Left colon (tissue), 2 donors: ENCODE measurements at places on chromosomes 6 and 20. TPM values are rescaled to one million over a fixed set of nuclear protein-coding genes. Genes with fewer than 3 reads are reported as not detected.

The UNC5CL gene
- total RNA-seq, result 2.2 TPM

The PROKR2 gene
- total RNA-seq, result not detected

The EPHA7 gene
- 10.8 TPM for total RNA-seq

The C20orf144 gene
- total RNA-seq, result not detected

The HSD17B8 gene
- 22.4 TPM for total RNA-seq

The TCEA2 gene
- 9.9 TPM for total RNA-seq

The USP49 gene
- 2.9 TPM for total RNA-seq

The NQO2 gene
- 10.0 TPM for total RNA-seq

DNA sequence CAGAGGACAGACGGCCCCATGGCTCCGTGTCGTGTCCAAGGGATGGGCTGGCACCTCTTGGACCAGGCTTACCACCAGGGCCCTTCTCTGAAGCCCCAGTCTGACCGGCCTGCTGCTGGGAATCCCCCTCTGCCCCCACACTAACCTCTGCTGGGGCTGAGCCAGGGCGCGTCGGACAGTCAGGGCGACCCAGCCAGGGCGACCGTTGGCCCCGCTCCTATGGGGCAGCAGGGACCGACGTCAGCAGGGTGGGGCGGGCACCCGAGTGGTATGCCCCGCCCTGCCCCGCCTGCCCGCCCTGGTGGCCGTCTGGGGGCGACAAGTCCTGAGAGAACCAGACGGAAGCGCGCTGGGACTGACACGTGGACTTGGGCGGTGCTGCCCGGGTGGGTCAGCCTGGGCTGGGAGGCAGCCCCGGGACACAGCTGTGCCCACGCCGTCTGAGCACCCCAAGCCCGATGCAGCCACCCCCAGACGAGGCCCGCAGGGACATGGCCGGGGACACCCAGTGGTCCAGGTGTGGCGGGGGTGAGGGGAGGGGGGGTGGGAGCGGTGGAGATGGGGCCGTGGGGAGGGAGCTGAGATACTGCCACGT lies at the start of gene SLC17A9:
TSS of gene SLC17A9 (plus strand) at position 337 of the 595 bp plus-strand sequence. CDS start at position 459, 122 bp downstream.
- DNase-seq, result peak; percentile 97

DNA sequence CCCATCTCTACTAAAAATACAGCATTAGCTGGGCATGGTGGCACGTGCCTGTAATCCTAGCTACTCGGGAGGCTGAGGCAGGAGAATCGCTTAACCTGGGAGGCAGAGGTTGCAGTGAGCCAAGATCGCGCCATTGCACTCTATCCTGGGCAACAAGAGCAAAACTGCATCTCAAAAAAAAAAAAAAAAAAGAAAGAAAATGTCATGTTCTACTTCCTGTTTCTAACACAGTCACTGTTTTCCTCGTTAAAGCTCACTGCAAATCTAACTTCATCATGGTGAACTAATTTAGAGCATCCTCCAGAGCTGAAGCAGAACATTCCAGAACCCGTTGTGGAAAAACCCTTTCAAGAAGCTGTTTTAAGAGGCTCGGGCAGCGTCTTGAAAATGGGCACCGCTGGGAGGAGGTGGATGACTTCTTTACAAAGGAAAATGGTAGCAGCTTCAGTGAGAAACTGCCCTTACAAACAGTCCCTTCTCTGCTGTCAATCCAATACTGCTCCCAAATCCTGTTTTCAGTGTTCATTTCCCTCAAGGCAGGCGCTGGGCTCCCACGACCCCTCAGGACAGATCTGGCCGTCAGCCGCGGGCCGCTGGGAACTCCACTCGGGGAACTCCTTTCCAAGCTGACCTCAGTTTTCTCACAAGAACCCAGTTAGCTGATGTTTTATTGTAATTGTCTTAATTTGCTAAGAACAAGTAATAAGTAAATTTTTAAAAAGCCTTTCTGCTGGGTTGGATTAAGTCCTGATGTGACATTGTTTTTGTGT lies 12.5 kb downstream of the CTSZ start:
- peak; percentile 2 for DNase-seq

DNA sequence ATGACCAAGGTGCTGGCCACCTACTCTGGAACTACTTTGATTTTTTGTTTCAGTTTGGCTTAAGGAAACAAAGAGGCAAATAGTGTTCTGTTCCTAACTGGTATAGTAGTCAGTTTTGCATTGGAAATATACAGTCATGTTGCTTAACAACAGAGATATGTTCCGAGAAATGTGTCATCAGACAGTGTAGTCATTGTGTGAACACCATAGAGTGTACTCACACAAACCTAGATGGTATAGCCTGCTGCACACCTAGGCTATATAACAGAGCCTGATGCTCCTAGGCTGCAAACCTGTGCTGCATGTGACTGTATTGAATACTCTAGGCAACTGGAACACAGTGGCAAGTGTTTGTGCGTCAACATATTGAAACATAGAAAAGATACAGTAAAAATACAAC lies 80.4 kb downstream of the ARID1B start:
- no peak for DNase-seq

GRCh38 chr6:95994151-95994550 lies 21.6 kb upstream of the FUT9 start:
- DNase-seq, result no peak

- DNase-seq, result no peak
Measured at GRCh38 chr6:98514796-98515195, 319.6 kb upstream of the POU3F2 start.

DNA sequence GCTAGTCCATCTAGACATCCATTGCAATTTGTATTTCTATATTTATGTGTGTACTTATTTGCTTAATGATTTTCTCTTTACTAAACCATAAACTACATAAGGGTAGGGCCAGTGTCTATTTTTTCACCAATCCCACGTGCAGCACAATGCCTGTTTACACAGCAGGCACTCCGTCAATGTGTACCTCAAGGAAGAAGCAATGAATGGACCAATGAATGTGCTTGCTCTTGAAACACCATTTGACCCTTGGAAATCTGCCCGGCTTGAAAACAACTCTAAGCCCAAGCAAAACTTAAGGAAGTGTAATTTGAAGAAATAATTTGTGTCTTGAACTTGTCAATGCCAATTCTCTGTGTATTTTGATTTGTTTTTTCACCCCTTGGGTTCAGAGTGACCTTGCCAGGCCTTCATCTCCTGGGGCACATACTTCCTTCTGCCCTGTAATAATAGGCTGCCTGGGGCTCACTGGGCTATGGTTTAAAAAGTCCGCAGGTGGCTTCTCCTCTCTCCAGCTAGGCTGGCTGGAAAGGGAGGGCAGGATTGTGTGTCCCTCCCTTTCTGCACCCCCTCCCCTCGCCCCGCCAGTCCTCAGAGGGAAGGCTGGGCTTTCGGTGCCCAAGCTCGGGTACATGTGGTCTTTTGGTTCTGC lies 140.8 kb upstream of the ARMC2 start:
- no peak for DNase-seq

DNA sequence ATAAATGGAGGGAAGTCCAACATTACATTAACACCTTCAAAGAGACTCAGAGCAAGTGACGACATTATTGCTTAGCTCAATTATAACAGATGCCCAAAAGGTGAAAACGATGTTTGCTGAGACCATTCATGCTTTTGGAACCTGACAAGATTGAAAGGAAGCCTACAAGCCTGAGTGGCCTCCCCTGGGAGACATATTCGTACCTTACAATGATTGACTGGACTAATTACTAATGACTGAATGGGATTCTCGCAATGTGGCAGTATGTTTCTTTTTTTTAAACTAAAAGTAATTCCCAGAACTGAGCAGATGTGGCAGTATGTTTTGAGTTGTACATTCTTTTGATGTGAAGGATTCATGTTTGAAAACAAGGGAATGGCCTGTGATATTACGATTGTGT lies 49.9 kb downstream of the VEGFA start:
- DNase-seq, result no peak

GRCh38 chr6:15356179-15356578 lies 110.3 kb downstream of the JARID2 start:
- no peak for DNase-seq

DNA sequence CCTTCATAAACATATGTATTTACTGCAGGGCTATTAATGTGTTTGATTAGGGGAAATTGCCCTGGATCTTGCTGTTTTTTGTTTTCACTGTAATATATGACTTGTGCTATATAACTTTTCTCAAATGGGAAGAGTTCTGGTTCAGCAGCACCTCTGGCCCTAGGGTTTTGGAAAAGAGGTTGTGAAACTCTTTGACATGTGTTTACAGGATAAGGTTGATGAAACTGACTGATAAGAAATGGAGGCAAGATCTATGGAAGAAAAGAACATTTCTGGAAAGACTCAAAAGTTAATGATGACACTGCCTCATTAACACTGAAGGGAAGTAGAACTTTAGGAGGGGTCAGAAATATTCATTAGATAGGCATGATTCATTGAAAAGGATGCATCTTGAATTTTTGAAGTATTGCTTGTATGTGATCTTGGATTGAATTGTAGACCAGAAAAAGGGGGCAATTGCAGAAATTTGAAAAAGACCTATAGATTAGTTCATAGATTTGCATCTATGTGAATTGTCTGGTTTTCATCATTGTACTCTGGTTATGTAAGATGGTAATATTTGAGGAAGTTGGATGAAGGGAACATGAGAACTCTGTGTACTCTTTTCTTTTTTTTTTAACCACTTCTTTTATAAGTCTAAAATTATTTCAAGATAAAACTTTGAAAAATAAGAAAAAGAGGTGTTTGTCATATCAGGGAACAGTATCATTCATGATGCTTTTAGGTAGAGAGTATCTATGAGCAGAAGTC lies 54.0 kb downstream of the UTRN start:
- no peak for DNase-seq

- DNase-seq, result no peak
Measured at GRCh38 chr6:21523652-21524051, 69.9 kb upstream of the SOX4 start.

DNA sequence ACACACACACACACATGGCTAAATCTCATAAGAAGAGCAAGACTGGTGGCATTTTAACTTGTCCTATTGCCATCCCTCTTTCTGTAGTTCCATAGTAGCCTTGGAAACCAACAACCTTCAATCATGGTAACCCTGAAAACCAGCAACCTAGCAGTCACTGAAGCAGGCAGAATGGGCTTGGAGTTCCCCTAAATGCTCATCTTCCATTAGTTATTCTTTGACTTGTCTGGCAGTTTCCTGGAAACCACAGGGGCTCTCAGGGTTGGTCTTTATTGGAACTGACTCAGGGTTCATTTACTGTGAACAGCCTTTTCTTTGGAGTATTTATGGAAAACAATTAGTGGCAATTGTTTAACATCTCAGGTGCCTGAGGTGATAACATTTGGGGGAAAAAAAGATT lies 19.4 kb upstream of the BRPF3 start:
- no peak for DNase-seq

DNA sequence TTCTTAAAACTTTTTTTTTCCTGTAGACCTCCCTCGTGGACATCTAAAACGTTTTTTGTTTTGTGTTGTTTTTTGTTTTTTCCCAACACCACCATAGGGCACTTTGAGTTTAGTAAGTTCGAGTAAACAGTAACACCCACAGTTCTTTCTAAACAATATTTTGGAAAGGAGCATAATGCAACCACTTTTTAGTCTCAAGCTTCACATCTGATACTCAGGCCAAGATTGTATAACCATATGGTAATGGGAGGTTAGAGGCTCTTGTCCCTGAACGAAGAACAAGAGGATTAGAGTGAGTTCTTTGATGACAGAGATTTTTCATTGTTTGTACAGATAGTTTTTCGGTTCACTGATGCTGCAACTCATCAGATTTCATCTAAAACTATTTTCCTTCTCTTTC lies 144.6 kb downstream of the MTHFD1L start:
- DNase-seq, result no peak

GRCh38 chr6:131803007-131803769 lies 4.6 kb upstream of the ENPP1 start:
- no peak for DNase-seq

DNA sequence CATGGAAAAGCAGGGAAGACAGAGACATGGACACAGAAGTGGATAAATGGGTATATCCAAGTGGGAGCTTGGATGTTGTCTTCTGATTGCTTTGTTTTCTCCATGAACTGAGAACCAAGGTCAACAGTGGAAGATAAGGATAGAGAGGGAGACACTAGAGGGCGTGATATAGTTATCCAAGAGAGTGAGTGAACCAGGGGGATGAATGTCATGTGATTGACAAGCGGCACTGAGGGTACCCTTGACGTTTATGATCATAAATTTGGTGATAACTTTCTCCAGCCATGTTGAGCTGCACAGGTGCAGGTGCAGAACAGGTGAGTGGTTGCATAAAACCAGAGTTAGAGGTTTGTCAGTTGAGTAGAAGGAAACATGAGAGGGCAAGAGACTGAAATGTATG lies 20.7 kb downstream of the EBF4 start:
- no peak for DNase-seq

GRCh38 chr6:41027241-41027640 lies 11.8 kb downstream of the UNC5CL start:
- no peak for DNase-seq

DNA sequence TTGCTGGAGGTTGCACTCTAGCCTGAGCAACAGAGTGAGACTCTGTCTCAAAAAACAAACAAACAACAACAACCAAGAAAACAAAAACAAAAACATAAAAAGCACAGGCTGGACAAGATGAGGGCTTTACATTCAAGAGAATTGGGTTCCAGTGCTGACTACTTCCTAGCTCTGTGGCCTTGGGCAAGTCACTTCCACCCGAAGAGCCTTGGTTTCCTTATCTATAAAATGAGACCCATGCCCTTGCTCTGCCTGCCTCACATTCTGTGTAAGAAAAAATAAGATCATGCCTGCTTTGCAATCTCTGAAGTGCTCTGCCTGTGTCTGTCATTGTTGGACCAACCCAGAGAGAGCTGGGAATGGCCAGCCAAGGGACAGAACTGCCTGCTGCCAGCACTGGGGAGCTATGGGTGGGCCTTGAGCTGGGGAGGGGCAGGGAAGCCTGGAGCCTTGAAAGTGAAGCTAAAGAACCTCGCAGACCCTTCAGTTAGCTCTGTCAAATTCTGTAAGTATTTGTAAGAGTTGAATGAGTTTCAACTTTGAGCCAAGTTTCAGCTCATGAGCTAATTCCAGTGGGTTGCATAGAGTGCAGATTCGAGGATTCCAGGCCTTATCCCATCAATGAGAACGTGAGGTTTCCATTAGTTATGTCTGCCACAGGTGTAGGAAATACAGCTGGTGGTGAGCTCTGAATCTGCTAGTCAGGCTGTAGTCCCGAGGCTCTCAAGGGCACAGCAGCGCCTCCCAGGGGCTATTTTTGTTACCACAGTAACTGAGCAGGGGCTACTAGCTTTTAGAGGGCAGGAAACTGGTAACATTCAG lies 93.2 kb downstream of the DLGAP4 start:
- peak; percentile 32 for DNase-seq
